ENCODE measurements at places on chromosomes 7 and 10.

DNA sequence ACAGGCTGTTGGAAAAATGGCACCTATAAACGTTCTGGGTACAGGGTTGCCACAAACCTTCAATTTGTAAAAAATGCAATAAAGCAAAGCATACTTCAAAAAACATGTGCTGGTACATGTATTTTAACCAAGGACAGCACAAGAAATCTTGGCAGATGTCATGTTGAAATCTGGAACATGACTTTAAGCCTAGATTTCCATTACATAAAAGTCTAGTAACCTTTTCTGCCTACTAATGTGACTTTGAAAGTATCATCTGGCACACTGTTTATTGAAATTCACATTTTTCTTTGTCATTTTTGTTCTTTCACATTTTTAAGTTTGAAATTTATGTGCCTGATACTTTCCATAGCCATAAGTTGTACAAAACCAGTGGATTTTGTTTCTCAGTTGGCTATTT lies 296.8 kb downstream of the EXOC4 start:
- no peak for DNase-seq

DNA sequence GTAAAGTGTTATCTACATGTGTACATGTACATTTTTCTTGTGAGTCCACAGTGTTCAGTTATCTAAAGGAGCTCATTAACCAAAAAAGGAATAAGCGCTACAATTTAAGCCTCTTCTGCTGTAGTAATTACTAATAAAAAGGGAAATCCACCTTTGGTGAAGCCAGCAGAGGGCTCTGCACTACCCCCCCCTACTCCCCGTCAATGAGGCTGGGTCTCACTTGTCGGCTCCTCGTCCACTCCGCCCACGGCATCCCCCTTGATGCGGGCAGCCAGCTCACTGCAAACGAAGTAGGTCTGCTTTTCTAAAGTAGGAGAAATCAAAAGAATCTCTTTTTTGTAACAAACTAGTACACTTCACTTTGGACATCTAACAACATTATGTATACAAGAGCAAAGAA lies 4.7 kb upstream of the WASHC2A start:
- no peak for DNase-seq

DNA sequence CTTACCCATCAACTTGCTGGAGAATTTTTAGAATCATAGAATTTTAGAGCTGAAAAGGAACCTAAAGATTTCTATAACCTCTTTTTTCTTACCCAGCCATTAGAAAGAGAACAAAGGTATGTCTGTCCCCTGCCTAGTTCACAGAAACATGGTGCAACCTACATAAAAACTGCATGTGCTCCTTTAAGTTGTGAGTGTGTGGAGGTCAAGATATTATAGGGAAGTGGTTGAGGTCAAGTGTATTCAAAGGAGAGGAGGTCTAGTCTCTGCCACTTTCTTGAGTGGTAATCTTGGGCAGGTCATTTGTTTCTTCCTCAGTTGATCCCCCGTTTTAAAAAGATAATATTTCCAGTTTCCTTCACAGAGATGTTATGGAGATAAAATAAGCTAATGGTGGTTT lies 6.4 kb downstream of the UBTD1 start:
- no peak for DNase-seq

DNA sequence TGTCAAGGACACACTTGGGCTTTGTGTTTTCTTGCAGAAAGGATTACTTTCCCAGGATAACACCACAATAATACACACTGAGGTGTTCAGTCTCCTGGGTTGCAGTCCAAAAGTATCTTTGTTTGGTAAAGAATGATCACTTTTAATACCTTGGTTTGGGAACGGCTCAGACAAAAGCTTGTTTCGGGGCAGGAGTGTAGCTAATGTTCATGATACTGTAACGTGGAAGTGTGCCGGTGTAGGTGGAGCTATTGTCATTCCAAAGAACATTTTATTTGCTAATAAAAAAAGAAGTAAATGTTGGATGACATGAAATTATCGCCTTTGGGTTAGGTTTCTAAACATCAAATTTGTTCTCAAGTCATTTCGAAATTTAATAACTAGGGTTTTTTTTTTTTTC lies 1.2 kb downstream of the EIF4H start:
- no peak for DNase-seq

- no peak for DNase-seq
Measured at GRCh38 chr7:129612112-129613015, 844 bp downstream of the NRF1 start.

DNA sequence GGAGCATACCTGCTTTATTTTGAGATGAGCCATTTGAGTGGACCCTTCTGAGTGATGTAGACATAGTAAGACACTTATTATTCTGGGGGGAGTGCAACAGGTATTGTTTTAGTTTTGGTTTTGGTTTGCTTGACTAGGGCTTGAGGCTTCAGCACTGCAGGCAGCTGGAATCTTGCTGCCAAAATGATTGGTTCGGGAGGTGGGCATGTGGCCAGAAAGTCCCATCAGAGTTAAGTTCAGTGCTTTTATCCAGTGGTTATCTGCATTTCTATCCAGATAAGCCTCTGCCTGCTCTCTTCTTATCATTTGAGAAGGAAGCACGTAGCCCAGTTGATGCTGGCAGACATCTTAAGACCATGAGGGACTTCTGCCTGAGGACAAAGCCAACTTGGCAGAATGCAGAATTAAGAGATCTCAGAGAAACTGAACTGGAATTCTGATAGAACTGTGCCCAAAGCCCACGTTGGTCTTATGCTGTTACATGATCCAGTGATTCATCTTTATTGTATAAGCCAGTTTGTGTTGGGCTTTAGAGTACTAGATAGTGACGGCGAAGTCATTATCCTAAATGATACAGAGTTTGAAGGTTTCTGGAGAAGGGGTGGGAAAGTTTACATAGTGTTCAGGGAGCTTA lies 9.6 kb upstream of the JAZF1 start:
- no peak for DNase-seq

GRCh38 chr7:141586878-141587277 lies 35.7 kb downstream of the AGK start:
- no peak for DNase-seq

DNA sequence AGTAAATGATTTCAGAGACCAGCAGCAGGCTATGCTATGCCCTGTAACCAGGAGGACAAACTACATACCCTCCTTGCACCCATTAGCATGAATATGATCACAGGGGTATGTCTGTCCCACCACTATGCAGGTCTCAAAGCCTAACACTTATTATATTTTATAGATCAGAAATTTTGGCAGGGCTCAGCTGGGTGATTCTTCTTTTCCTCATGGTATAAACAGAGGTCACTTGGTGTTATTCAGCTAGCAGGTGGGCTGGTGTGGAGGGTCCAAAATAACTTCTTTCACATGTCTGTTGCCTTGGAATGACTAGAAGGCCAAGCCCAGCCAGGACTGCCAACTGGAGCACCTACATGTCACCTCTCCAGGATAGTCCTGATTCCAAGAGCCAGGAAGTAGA lies 252.9 kb downstream of the ARHGAP12 start:
- no peak for DNase-seq

DNA sequence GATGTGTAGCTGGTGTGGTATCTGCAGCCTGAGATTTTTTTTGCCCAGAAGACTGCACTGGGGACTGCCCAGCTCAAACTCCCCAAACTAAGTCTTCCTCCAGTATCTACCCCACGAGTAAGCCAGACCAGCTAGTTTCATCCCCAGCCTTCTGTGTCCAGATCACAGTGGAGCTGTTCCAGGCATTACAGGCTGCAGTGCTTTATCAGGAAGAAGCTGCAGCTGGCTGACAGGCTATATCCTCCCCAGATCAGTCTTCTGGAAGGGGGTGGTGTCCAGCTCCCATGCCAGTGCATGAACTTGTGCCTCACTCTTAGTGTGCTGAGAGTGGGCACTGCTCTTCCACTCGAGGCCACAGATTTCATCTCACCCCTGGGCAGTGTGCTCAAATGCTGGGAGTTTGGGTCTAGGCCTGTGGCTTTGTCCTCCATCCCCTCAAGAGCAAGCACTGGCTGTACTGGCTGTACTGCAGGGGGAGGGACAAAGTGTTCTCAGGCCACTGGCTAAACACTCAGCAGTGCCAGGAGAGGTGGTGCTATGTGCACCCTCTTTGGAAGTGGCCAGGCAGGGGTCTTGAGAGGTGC lies 679.1 kb upstream of the COBL start:
- no peak for DNase-seq

Data from GM12891 (cell line).